ENCODE measurements at places on chromosomes 1 and 21.

DNA sequence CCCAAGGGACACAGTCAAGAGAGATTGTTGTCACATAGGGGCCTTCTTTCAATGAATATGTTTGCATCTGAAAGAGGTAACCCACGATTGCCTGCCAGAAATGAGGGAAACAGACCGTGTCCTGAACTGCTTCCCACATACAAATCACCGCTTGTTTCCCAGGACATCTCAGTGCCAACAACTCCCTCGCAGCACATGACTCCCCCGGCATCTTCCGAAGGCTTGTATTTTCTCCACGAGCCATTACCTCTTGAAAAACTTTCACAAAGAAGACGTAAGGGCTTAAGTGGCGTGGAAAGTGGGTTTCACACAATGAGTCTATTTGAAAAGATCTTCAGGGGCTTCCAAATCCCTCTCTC is 31.6 kb upstream of the PDE9A start:
- DNase-seq, result no peak

DNA sequence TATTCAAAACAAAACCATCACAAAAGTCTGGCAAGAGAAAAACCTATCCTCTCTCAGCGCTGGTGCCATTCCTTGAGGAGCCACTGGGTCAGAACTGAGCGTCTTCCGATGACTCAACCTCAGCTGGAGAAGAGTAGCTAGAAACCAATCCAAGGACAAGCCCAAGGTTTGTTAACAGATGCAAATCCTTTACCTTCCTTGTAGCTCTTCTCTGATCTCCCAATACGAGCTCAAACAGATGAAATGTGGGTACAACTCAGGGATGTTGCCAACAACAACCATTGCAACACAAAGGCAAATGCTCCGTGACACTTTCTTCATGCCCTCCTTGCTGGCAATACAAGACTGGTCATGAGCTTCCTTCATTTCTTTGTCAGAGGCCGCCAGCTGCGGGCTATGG is 337.1 kb downstream of the SIPA1L2 start:
- no peak for DNase-seq

DNA sequence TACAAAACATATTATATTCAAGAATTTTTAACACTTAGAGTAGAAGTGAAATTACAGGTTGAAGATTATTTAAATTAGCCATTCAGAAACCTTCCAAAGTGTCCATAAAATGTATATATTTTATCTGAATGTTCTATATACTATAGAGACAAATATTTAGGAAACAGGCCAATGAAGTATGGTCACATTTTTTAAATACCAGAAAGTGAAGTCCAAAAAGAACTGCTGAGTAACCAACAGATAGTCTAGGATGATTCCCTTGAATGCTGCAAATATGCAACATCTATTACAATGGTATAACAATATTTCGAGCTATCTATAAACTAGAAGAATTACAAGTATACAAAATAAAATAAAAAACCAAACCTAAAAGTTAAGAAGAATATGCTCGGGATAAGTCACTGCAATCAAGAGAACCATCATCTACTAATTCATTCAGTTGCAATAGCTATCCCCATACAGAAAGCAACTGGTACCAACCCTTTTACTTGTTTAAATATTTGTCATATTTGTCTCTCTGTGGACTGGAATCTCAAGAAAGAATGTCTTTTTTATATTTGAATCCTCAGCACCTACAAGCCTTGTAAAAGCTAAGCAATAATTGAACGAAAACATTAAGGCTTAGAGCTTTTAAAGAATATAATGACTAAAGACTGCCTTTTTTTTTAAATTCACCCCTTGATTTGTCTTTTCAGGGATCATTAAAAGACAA is 8.1 kb downstream of the ODF2L start:
- DNase-seq, result no peak

DNA sequence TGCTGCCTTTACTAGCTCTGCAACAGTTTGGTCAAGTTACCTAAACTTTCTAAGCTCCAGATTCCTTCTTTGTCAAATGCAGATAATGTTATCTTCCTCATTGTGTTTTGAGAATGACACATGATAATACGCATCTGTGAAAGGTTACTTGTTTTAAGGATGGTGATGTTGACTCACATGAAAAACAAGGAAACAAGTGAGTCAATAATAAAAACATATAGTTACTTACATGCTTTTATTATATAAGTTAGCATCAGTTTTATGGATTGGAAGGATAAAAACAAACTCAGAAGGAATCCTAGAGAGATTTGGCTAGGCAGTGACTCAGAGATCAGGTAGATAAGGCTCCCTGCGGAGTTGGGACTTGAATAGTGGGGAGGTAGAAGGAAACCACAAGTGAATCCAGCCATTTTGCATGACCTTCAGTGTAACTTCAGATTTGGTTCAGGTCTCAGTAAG is 144.6 kb downstream of the LMO4 start:
- no peak for DNase-seq

GRCh38 chr1:37058424-37058988 is 24.2 kb upstream of the GRIK3 start:
- DNase-seq, result no peak

- no peak for DNase-seq
Observed at GRCh38 chr1:235275223-235275622, 52.8 kb downstream of the ARID4B start.

DNA sequence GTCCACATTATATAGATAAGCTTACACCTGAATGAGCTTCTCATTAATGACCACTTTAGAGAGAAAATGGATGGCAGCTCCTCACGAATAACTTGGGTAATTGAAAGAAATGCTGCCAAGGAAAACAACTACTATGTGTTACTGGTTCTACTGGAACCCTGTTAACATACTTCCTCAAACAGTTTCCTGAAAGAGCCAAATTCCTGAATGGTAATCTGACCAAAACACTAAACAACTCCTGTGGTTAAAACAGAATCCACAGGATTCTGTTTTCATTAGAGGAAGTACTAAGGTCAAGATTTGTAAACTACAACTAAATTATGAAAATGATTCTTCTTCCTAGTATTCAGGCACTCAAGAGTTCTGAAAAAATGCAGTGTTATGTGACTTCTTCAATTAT is 107.2 kb downstream of the DNM3 start:
- no peak for DNase-seq

- DNase-seq, result no peak
Observed at GRCh38 chr1:102970496-102971078, 137.7 kb downstream of the COL11A1 start.

DNA sequence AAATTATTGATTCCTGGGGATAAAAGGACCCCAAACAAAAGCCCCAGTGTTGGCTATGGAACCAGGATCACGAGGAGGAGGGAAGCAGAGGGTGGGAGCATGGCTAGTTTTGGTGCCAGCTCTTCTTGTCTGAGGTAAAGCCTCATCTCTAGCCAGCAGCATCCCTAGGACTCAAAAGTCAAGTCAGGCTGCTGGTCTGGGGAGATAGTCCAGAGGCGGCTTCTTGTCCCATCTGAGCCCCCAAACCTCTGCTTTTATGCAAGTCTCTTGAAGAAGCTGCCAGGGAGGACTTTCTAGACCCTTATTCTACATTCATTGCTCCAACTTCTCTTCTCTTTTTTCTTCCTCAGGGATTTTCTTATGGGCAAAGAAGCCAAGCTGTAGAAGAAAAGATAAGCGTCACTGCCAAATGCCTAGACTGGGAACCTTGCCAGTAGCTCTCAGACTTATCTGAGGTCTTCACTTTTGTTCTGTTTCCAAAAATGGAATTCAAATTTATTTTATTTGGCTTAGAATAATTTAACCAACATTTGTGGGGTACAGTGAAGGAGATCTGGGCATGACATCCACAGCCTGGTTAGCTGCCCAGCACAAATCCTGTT is 6.9 kb upstream of the ANKRD35 start:
- DNase-seq, result no peak

GRCh38 chr1:224273641-224274040 is 56.3 kb downstream of the NVL start:
- no peak for DNase-seq

DNA sequence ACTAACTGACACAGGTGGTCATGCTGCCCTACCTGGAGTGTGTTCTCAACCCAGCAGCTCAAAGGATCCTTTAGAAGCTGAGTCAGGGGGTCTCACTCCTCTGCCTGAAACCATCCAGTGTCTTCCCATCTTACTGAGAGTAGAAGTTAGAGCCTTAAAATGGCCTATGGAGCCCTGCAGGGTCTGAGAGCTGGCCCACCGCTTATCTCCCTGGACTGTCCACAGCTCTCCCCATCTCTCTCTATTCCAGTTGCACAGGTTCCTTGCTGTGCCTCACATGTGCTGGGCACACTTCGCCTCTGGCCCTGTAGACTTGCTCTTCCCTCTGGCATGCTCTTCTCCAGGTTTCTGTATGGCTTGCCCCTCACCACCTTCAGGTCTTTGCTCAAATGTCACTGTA is 148.6 kb upstream of the CACNA1E start:
- no peak for DNase-seq

DNA sequence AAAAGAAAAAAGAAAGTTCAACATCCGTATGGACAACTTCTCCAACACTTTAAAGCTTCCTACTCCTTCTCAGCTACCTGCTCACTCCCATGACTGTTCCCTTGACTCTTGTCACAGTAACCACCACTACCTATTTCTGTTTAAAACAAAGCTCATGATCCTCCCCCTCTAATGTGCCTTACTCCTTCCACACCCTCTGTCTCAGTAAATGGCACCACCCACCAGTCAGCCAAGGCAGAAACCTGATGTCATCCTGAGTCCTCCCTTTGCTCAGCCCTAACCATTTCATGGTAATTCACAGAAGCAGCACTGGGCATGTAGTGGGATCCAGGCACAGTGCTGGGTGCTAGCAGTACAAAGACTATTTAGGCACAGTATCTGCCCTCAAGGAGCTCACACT is 63.0 kb upstream of the PPM1J start:
- DNase-seq, result no peak

DNA sequence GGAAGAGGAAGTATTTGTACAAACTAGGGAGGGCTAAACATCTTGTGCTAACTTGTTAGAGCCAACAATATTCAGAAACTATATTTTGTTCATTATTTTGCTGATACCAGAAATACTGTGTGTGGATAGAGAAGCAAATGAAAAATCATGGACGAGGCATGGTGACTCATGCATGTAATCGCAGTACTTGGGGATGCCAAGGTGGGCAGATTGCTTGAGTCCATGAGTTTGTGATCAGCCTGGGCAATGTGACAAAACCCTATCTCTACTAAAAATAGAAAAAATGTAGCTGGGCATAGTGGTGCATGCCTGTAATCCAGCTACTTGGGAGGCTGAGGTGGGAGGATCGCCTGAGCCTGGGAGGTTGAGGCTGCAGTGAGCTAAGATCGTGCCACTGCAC is 13.4 kb downstream of the LRRC41 start:
- DNase-seq, result no peak

- no peak for DNase-seq
Observed at GRCh38 chr1:2463396-2463795, 12.7 kb upstream of the PLCH2 start.

- DNase-seq, result no peak
Observed at GRCh38 chr1:246591047-246591446, 24.8 kb downstream of the CNST start.

DNA sequence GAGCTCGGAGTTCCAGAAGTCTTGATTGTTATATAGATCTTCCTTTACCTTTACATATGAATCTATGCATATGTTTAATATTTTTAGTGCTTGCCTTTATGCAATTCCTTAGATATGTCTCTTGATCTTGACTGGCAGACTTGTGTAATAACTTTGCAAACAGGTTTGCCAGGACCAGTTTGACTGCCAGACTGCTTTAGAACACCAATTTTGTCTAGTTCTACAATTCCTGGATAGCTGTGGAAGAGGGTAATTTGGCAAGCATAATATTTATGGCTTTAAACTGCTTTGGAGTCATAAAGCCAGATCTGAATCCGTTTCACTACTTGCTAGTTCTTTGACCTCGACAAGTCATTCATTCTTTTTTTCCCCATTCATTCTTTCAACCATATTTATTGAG is 250.0 kb downstream of the FAF1 start:
- no peak for DNase-seq

GRCh38 chr21:38443110-38443509 is 55.2 kb downstream of the ERG start:
- DNase-seq, result no peak

- no peak for DNase-seq
Observed at GRCh38 chr1:30982937-30983336, 74.4 kb upstream of the SDC3 start.

GRCh38 chr1:41540886-41541591 is 56.6 kb upstream of the EDN2 start:
- no peak for DNase-seq

GRCh38 chr1:159937054-159937750 is 8.2 kb downstream of the IGSF9 start:
- DNase-seq, result no peak

- no peak for DNase-seq
Observed at GRCh38 chr1:85504417-85504816, 39.5 kb upstream of the DDAH1 start.

GRCh38 chr1:65921446-65921845 is 128.8 kb downstream of the PDE4B start:
- no peak for DNase-seq

DNA sequence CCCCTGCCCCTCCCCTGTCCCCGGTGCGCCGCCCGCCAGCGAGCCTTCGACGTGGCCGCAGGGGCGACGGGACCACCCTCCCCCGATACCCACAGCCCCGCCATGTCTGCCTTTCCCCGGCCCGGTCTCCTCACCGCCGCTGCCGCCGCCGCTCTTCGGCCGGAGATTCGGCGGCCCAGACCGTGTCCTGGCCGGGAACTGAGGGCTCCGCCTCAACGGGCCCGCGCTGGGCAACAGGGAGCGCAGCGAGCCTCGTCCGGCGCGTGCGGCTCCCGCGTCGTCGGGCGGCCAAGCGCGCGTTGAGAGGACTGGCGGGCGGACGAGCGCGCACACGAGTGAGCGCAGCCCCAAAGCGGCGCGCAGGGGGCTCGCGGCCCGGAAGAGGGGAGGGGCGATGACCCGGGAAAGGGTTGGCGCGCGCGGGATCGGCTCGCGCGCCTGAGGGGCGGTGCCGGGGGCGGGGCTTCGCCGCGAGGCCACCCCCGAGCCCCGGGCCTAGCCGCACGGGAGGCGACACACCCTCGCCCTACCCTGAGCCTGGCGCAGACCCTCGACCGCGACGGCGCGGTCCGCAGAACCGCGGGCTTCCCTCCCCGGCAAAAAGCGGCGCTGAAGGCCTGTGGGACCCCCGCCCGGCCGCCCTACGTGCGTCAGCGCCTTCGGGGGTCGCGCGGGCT is at the start of gene BTG3:
Gene BTG3 (minus strand): TSS at position 337 of the 677 bp plus-strand sequence. CDS start 3,757 bp downstream, outside the sequence.
- DNase-seq, result peak; percentile 68

GRCh38 chr1:36274201-36274600 is 32.0 kb upstream of the SH3D21 start:
- no peak for DNase-seq

GRCh38 chr1:183607322-183607980 is 17.2 kb upstream of the NCF2 start:
- no peak for DNase-seq

DNA sequence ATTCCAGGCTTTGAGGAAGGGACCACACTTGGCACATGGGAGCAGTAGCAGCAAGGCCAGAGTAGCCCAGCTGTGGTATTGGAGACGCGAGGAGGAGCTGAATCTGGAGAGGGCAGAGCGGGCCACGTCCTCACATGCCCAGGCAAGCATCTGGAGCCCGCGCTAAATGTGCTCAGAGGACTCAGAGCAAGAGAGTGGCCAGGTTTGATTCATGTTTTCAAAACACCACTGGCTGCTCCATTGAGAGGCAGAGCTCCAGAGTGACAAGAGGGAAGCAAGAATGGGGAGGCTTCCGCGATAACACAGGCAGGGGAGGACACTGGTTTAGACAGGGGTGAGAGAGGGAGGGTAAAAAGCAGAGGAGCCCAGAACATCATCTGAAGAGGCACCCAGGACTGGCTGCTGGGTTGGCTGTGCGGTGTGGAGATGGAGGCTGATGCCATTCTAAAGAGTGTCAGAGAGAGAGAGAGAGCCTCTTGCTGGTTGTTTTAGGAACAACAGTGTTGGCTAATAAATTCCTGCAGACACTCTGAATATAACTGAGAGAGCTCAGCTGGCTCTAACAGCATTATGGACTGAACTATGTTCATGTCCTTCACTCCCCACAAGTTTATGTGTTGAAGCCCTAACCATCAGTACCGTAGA is 32.3 kb downstream of the RCAN1 start:
- no peak for DNase-seq
